Panc1 (cell line): ENCODE measurements at places on chromosomes 7 and 10.

- no peak for DNase-seq
Measured at GRCh38 chr7:90248706-90249105, 3.7 kb downstream of the CFAP69 start.

- no peak for DNase-seq
Measured at GRCh38 chr10:33214174-33214573, 120.3 kb downstream of the NRP1 start.

DNA sequence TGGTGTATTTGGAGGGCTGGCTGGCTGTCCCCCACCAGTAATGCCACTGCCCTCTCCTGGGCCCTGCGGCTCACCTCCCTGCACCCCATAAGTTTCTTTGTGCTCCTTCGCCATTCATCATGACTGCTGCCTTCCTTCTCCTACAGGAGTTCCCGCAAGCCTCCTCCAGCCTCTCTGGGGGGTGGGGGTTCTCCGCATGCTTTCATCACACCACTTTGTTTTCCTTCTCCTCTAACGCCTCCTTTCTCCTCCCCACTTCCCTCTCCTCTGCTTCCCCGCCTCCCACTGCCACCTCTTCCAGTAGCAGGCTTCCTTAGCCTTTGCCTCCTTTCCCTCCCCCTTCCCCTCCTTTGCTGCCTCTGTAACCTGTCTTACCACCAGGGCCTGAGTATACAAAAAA, 58.1 kb downstream of the PAX2 start:
- DNase-seq, result no peak

GRCh38 chr7:55087521-55087961, 68.7 kb downstream of the EGFR start:
- no peak for DNase-seq

- no peak for DNase-seq
Measured at GRCh38 chr7:24200407-24200966, 83.5 kb upstream of the NPY start.
